ENCODE measurements at places on chromosomes 2 and 18.

DNA sequence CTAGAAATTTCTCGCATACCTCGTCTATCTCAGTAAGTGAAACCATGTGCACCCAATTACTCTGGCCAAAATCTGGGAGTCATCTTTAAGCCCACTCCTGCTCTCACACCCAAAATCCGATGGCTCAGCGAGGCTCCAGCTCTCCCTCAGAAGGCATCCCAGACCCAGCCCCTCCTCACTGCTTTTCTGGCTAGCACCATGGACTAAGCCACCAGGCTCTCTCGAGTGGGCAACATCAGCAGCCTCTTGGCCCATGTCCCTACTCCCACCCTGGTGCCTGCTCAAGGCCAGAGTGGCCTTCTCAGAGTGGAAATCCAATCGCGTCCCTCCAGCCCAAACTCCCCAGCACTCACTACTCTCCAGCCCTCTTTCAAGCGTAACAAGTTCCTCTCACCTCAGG, 27.2 kb downstream of the TNS1 start:
- DNase-seq = no peak

- DNase-seq = no peak
Measured at GRCh38 chr2:16149349-16150243, 209.2 kb downstream of the MYCN start.

DNA sequence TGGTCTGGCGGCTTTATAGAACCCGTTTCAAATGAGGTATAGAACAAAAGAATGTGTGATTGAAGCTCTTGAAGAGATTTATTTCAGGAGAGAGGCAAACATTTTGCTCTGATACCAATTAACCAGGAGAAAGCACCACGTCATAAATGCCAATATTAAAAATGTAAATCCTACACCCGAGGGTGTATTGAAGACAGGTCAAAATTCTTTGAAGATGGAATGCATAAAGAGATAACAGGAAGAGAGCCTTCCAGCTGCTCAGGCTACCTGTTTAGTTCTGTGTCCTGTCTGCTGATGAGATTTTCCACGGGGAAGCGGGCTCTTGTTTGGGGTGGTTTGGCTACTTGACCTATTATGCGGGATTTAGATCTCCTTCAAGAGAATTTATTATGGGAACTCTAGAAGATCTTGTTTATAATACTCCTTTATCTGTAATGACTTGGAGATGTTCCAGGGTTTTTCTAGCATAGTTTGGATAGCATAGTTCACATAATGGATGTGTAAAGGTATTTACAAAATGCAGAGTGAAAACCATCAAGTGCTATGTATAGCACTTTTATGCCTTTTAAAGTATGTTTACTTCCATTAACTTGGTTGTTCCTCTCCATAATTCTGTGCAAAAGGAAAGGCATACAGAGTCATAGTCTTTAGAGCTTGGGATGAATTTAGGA, 204.5 kb upstream of the SPRED2 start:
- no peak for DNase-seq

GRCh38 chr2:63589148-63589958, 590 bp downstream of the MDH1 start:
- peak; percentile 11 for DNase-seq

GRCh38 chr2:27664154-27664574, 475 bp downstream of the SLC4A1AP start:
- DNase-seq = no peak
